Posterior vena cava (tissue), 2 donors: ENCODE measurements at places on chromosomes 16 and 17.

GRCh38 chr16:89873972-89874689 lies 739 bp downstream of the TCF25 start:
- peak; percentile 99 for DNase-seq

DNA sequence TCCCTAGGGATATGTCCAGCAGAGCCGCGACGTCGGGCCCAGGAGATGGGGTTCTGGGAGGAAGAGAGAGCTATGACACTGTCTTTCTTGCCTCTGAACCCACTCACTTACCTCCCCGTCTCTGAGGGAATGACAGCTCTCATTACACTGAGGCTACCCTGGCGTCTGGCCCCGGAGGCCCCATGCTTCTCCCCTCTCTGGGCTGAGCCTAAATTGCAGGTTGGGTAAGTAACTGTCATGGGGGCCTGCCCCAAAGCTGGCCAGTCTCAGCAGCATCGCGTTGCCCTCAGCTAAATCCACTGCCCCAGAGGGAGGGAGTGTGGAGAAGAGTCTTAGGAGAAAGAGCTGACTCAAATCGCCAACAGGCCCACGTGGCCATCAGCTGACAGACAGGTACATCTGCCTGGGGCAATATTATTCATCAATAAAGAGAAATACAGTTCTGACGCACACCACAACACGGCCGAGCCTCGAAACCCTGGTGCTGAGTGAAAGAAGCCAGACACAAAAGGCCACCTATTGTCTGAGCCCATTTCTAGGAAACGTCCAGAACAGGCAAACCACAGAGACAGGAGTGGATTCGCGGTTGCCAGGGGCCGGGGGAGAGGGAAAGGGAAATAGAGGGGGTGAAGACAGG lies 156.4 kb downstream of the C16orf95 start:
- peak; percentile 66 for DNase-seq

GRCh38 chr16:10744370-10745030 lies 858 bp downstream of the NUBP1 start:
- DNase-seq, result peak; percentile 81

DNA sequence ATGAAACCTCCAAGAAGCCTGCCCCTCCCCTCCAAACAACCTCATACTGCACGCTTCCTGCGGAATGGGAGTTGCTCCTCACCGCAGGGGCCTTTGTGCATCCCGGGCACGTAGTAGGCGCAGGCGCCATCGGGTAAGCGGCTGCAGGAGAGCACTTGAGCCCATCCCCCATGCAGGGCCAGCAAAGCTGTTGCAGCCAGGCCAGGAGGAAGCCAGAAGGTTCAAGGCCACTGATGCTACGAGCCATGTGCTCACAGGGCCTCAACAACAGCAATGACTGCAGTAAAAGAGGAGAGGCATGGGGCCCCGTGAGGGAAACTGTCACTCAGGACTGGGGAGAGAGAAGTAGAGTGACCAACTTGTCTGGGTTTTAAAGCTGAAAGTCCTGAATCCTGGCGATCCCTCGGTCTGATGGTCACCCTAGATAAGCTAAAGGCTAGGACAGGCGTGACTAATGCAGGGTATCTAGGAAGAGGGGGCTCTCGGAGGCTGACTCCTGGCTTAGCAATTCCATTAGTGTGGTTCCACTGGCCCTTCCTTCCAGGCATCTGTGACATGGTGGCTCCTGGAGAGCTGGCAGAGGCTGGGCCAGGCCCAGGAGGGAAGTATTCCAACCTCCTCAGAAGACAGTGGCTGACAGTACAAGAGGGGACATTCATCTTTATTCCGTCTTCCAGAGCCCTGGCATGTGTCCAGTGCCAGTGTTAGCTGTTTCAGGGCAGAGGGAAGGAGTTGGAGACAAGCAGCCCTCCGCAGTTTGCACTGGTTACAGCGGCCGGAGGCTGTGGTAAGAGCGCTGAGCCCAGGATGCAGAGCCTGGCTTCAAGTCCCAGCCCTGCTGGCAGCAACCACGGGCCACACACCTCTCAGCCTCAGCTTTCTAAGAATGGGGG lies 20.8 kb downstream of the GOSR2 start:
- DNase-seq, result peak; percentile 80

DNA sequence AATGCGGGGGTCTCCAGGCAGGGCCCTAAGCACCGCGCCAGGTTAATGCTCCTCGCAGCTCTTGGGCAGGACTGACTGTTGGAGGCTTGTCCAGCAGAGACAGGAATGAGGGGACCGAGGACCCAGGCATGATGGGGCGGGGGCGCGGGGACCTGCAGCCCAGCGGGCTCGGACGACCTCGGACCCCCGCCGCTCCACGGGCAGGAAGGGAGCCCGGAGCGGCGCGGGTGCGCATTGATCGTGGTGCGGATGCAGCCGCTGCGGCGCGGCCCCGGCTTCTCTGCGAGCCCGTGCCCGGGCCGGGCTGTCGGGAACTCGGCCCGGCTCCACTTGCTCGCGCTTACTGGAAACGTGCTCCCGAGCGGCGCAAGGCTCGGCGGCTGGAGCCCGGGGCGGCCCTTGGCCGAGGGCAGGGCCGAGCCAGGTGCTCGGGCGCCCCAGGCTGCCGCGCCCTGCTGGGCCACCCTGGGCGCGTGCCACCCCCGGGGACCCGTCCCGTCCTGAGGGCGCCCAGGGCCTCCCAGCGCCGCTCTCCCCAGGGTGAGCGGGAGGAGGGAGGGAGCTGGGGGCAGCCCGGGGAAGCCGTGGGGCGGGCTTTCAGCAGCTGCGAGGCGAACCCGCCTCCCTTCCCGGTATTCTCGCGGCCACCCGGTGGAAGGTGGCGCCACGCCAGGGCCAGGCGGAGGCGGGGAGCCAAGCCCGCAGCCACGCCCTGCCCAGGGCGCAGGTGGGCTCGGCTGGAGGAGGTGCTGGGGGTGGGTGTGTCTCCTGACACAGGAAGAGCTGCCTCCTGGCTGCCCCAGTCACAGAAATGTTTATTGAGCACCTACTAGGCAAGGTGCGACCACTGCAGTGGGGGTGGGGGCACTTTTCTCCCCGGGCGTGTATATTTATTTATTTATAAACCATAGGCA lies 45.9 kb downstream of the SOCS3 start:
- peak; percentile 92 for DNase-seq

DNA sequence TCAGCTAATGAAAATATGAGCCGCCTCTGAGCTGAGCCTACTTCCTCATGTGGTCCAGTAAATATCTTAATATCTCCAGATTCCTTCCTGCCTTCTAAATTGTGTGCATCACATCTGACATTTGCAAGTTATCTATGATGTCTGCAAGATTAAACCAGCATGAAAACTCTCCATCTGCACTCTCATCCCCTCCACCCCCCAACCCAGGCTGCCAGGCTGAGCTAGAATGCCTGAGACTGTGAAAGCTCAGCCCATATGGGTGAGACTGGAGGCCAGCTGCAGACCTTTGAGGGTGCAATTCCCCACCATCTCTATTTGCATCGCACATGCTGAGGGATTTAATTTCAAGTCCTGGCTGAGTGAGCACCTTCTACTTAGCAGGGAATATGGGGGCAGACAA lies 82.8 kb downstream of the ASIC2 start:
- no peak for DNase-seq

DNA sequence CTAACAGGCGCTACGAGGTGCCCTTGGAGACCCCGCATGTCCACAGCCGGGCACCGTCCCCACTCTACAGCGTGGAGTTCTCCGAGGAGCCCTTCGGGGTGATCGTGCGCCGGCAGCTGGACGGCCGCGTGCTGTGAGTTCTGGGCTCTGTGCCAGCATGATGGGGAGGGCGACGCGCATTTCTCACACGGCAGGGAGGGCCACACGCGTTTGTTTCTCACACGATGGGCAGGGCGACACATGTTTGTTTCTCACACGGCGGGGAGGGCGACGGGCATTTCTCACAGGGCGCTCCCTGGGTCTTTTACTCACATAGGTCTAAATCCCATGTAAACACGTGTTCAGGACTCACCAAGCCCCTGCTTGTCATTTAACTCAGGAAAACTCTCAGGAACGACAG lies 4.4 kb downstream of the GAA start:
- peak; percentile 77 for DNase-seq

- no peak for DNase-seq
These were observed 115.4 kb upstream of the CDC42EP4 start for GRCh38 chr17:73427198-73427597.

GRCh38 chr16:25270577-25270976 lies 12.9 kb upstream of the ZKSCAN2 start:
- no peak for DNase-seq

DNA sequence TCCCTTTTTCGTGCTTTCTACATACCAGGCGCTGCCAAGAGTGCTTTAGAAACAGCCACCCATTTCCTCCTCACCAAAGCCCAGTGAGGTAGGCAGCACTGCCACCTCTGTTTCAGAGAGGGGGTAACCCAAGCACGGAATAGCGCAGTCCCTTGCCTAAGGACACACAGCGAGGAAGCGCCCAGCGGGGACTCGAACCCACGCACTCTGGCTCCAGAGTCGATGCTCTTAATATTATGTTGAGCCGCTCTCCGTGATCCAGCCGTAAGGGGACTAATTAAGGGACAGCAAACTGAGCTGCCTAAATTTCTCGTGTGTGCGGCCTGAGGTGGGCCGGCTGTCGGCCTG lies 497 bp downstream of the CES1 start:
- DNase-seq, result no peak

GRCh38 chr16:25135254-25135878 lies 23.8 kb downstream of the LCMT1 start:
- DNase-seq, result no peak

DNA sequence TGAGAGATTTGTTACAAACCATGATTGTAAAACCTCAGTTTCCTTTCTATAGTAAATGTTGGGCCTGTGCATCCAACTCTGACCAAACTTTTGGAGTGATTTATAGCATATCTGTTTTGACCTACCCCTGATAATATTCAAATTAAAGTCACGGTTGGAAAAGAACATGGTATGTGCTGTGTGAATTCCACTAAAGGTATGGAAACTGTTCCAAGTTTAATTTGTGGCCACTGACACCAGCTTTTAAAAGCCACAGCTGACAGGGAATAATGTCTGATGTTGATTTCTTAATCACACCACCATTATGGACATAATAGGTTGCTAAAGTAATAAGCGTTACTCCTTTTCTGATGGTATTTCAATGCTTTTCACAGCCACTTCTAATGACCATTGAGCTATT lies 1215.9 kb downstream of the CDH8 start:
- DNase-seq, result no peak

- DNase-seq, result no peak
These were observed 914.9 kb downstream of the KCNJ2 start for GRCh38 chr17:71084219-71084618.

DNA sequence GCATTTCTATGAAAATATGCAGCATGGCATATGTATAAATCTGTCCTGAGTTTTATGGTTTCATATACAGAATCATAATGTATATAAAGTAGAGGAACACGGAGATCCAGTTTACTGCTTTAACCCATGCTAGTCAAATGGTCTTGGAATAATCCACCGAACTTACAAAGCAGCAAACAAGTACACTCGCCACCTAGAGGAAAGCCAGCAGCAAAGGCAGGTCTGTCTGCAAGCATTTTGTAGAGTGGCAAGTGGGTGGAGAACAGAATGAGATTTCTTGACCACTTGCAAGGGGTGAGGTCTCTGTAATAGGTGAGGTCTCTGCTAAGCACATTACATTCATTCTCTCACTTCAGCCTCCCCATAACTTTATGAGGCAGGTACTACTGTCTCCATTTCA lies 308.3 kb downstream of the CA10 start:
- DNase-seq, result no peak

DNA sequence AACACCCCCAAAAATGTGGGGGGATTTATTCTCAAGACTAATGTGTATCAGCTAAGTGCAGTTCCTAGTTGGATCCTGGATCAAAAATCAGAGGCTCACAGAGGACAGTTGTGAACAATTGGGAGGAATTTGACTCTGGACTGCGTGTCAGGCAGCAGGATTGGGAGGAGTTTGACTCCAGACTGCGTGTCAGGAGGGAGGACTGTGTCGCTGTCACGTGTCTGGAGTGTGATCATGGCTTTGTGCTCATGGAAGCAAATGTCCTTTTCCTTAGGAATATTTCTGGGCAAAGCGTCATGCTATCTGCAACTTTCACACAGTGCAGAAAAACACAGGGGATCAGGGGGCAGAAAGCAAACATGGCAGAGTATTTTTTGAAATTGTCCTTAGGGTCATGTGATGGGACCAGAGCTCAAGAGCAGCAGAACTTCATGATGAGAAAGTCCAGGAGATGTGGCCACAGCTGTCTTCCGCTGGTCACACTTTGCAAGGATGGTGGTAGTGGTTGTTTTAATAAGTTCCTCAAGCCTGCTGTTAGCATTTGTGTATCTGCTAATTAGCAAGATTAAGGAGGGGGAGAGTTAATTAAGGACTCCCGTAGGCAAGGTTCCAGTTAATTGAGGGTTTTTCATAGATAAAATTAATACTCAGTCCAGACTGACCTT lies 122.0 kb upstream of the CHMP6 start:
- DNase-seq, result peak; percentile 46

DNA sequence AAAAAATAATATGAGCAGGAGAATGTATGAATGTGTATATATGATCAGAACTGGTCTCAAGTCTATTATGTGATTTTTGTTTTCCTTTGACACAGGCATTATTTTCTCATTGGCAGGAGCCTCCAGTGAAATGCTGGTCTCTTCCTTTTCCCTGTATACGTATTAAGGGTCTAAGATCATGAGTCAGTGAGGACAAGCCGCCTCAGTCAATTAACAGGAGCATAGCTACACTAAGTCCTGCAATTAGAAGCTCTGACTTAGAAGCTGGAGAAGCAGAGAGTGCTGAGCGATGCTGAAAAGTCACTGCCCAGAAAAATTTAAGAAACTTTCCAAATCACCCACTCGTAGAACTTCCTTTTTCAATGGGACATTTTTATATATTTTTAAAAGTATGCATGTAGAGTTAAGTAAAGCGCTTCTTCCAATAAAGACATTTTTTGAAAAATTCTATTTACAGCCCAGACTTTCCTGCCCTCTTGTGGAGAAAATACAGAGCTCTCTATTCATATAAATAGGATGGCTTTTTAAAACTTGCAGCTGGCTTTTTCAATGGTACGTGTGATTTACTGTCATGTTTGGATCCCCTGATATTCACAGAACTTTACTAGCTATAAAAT lies 70.2 kb upstream of the PSMD7 start:
- no peak for DNase-seq

DNA sequence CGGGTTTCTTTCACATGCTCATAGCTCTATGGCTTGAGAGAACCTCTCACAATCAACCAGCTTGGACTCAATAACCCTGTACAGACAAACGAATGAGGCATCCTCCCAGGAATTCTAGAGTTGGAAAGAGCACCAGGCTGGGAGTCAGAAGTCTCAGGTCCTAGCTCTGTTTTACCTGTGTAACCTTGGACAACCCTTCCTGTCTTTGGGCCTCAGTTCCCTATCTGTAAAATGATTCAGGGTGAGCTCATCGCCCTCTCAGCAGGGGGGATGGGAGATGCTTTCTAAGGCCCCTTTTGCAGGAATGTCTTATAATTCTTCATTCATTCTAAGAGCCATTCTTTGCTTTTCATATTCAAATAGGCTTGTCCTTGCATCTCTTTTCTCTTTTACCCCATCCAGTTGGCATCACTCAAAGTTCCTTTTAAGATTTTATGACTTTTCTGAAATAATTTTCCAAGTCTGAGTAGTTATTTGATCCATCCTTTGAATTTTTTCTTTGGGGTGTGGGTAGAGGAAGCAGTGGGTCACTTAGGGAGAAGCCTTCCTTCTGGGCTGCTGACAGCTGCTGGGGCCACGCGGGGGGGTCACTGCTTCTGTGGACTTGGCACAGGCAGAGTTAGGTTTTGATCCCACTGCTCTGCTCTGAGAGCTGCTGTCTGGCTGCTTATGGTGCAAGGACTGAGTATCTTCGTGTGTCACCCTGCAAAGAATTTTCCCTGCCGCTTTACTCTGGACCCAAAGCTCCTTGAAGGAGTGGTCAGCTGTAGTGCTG lies 102.7 kb downstream of the UTP18 start:
- no peak for DNase-seq

- no peak for DNase-seq
These were observed 209.5 kb upstream of the MPHOSPH6 start for GRCh38 chr16:82379551-82379950.

- DNase-seq, result no peak
These were observed 15.1 kb upstream of the ITGB4 start for GRCh38 chr17:75706042-75706728.
